Umbilical cord (tissue), 2 donors: ENCODE measurements at places on chromosomes 5 and 9.

GRCh38 chr5:39073767-39074016 is 507 bp downstream of the RICTOR start:
- DNase-seq = no peak

- DNase-seq = no peak
These were observed 30.2 kb downstream of the PTPN3 start for GRCh38 chr9:109467936-109468335.

DNA sequence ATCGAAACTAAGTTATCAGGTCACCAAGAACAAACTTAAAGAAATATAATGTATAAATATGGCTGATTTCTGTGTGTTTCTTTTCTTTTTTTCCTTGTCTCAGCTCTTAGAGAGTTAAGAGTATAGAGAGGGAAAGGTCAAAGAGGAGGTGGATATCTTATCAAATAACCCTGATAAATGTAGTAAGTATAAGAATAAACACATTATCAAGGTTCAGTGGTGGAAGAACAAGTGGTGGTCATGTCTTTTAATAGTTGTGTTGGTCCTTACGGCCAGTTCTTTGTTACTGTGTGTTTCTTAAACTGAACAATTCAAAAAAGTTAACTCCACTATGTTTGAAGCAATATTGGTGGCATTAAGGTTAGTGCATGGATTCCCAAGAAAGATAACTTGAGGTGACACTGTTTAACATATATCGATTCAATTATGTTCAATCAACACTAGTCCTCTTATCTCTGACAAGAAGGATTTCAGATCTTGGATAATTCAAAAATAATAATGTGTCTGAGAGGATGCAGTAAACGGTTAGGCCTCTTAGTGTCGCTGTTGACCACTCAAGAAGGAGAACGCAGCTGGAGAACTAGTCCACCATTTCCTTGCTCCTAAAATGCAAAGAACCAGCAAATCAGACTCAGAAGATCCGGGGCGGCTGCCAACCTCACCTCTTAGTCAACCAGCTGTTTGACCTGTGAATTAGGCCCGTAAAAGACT is at the start of gene PCDHGA3:
Gene PCDHGA3, plus strand, starts transcription at position 588 of the 711 bp plus-strand sequence. CDS start 205 bp downstream, outside the sequence.
- no peak for DNase-seq

DNA sequence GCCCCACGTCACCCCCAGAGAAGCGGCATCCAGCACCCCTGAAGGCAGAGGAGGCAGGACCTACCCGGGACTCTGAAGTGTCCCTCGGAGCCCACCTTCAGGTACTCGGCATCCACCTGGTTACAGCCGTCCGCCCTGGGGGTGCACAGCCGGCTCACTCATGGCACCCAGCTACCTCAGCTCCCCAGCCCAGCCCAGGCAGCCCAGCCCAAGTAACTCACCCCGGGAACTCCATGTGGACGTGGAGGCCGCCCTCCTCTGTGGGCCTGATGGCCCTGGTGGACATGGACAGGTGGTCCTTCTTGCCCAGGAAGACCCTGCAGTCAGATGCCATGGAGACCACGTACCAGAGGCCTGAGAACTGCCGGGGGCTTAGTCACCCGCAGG is 676 bp downstream of the LCN15 start:
- no peak for DNase-seq

GRCh38 chr5:53819482-53819881 is 259.0 kb downstream of the NDUFS4 start:
- no peak for DNase-seq
